ENCODE measurements at places on chromosomes 7 and 10. TPM values are rescaled to one million over a fixed set of nuclear protein-coding genes. Genes with fewer than 3 reads are reported as not detected.

DNA sequence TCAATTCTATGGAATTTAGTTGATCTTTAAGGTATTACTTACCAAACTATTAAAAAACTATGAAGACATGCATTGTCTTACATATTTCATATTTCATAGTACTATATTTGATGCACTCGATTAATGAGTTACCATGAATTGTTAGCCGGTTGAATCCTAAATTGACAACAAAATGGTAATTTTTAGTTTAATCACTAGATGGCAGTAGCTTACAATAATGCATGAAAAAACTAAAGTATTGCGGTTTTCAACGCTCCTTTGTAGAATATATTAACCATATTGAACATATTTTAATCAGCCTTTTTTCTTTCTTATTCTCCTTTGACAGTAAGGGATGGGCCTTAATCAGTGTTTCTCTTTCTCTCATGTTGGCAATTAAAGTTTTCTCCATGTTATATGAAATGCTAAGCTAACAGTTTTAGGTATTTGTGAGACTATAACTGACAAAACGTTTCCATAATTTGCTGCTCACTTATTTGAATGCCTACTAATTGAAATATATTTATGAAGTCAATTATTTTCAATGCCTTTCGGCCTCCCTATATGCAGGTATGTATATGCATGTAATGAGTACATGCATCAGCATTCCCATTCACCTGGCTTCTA, 48.5 kb upstream of the ARL4A start:
- no peak for DNase-seq

- no peak for DNase-seq
Measured at GRCh38 chr10:31263903-31264302, 55.1 kb upstream of the ZEB1 start.

GRCh38 chr10:11064832-11065231, 47.2 kb downstream of the CELF2 start:
- no peak for DNase-seq

DNA sequence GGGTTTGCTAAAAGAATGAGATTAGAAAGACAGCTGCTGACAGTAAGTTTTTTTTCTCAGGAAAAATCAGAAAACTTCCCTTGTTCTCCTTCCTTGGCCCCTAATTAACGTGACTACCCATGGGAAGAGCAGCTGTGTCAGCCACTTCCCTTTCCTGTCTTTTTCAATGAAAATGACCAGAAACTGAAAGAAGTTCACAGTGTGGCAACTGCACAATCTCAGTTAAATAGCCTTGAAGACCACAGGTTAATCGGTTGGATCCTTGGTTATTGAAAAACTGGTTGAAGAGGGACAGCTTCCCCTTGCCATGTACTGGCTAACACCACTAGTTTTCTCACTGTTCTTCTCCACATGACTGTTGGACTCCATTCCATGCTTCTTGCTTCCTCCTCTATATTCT, 148.8 kb upstream of the AGR3 start:
- no peak for DNase-seq

GRCh38 chr10:4285121-4285520, 500.1 kb upstream of the KLF6 start:
- DNase-seq: no peak

DNA sequence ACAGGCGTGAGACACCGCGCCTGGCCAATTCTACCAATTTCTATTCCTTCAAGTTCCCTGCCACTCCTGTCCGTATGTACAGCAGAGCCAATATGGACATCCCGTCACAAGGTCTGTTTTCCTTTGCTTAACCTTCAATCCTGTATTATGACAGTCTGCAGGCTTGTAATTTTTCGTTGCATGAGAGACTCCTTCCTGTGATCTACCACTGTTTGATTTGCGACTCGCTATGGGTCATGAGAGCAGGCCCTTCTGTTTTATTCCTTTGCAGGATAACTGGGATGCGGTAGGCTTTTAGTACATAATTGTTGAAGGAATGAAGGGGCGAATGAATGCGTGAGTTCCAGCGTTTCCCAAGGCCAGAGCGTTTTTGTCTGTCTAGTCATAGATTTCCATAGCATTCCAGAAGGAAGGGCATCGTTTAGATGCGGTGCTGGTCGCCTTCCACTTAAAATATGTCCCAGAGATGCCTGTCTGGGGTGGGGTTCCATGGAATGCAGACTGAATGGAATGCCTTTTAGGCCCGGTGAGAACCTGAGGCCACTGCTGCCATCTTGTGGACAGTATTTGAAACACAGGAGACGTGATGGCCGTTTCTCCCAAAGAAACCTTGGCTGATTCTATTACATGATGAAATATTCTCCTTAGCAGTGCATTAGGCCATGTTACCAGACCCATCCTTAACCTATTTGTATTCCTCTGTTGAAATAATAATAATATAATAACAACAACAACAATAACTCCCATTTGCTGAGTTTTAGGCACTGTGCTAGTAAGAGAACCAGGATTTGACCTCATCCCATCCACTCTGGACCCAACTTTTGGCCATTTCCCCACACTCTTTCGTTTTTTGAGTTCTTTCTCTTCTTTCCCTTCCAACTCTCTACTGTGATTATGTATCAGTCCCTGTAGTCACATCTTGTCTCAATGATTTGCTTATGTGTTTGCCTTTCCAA, 193.2 kb downstream of the MYOF start:
- peak; percentile 79 for DNase-seq

DNA sequence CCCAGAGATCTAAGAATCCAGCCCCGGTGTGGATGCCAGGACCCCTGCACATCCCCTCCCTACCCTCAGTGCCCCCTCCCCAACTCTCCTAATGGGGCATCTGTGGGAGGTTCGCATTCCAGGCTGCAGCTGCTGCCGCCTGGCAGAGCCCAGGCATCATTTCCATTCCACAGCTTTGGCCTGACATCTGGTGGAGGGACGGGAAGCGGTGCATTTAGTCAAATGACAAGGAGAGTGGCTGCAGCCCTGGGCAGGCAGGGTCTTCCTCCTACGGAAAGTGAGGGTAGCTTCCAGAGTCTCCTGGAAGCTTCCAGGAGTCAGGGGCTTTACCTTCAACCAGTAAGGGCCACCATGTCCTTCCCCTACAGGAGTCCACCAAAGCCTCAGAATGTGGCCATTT, 30.8 kb downstream of the PRLHR start:
- no peak for DNase-seq

- DNase-seq: no peak
Measured at GRCh38 chr7:99500637-99501009, 542 bp upstream of the ZNF394 start.

- no peak for DNase-seq
Measured at GRCh38 chr7:18384491-18385143, 110.9 kb upstream of the HDAC9 start.

GRCh38 chr10:89122433-89123051, 84.6 kb downstream of the CH25H start:
- no peak for DNase-seq

DNA sequence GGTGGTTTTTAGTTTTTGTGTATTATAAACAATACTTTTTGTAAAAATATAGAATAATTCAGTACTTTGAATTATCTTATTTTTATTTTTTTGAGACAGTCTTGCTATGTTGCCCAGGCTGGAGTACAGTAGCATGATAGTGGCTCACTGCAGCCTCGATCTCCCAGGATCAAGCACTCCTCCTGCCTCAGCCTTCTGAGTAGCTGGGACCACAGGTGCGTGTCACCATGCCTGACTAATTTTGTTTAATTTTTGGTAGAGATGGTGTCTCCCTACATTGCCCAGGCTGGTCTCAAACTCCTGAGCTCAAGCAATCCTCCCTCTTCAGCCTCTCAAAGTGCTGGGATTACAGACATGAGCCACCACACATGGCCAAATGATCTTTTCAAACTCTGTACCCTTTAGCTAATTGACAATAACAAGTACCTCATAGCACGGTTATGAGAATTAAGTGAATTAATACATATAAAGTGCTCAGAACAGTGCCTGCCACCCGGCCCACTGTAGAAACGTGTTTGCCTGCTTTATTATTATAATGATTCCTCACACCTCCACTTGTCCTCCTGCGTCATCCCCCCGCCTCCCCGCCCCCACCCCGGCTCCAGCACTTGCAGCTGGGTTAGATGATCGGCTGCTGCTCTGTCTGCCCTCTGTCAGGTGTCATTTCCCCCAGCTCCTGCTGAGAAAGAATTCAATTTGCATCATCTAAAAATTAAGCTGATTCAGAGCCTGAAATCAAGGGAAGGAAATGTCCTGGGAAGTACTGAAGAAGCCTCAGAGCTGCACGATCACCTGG, 53.6 kb upstream of the NRF1 start:
- no peak for DNase-seq

DNA sequence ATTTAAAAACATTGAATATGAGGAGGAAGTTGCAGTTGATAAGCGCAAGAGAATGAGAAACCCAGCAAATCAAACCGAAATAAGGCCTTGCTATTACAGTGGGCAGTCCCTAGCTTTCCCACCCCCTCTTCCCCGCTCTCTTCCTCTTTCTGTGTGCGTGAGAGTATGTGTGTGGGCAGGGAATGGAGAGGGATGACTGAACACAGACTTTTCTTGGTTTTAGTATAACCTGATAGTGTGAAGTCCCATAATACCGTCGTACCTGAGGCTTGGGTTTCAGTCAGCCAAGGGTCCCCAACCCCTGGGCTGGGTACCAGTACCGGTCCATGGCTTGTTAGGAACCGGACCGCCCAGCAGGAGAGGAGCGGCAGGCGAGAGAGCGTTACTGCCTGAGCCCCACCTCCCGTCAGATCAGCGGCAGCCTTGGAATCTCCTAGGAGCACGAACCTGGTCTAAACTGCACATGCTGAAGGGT, 255.3 kb downstream of the CELF2 start:
- DNase-seq: no peak

GRCh38 chr10:109966961-109967738, 40.6 kb upstream of the ADD3 start:
- DNase-seq: no peak

GRCh38 chr7:53100091-53100490, 64.7 kb downstream of the POM121L12 start:
- no peak for DNase-seq

- peak; percentile 55 for DNase-seq
Measured at GRCh38 chr10:83917537-83918506, 221.5 kb upstream of the GHITM start.

GRCh38 chr7:75738604-75738974, at the start of gene HIP1:
HIP1 (minus strand) TSS chr7:75738941; CDS start chr7:75738920, 21 bp downstream.
- DNase-seq: no peak

DNA sequence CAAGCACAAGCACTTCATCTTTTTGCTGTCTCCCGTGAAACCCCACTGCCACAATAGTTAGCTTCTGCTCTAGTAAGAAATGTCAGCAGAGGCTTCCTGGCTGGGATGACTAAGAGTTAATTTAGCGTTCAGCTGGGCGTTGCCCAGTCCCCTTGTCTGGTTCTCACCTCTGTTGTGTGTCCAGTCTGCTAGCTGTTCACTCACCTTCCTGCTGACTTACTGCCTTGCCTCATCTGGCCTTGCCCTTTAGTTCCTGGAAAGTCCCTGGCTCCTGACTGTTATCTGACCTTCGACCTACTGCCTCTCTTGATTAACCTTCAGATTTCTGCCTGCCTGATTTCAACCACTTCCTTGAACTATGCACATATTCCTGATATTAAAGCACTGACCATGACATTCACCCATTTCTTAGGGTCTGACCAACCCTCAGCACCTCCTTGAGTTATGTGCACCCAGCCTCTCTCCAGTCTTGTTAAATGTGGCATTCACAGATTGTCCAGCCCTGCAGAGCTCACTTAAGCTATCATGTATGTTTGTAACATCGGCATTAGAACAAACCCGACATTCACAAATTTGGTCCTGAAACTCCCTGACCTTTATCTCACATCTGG, 30.3 kb downstream of the C7orf33 start:
- DNase-seq: no peak

GRCh38 chr10:44567471-44567870, 182.6 kb upstream of the CXCL12 start:
- no peak for DNase-seq

- no peak for DNase-seq
Measured at GRCh38 chr7:133723044-133723443, 404.1 kb upstream of the LRGUK start.

DNA sequence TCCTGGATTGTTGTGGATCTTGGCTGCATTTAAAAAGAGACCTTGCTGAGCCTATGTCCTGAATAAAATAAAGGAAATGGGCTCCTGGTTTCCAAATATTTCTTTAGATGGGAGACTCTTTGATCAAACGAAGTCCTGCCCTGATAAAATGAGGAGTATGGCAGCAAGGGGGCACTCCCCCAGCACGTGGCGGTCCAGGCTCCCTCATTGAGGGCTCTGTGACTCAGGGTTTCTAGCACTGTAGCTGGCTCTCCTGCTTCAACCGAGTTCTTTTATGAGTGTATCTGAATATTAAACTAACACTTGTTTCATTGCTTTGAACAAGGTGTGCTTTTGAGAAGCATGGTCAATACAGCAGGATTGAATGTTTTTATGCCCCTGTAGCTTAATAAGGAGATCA, 114.2 kb downstream of the AVL9 start:
- DNase-seq: no peak

GRCh38 chr10:119341459-119342301, 134.3 kb downstream of the GRK5 start:
- peak; percentile 69 for DNase-seq

GRCh38 chr7:77993838-77994237, 195.3 kb downstream of the PHTF2 start:
- no peak for DNase-seq

- no peak for DNase-seq
Measured at GRCh38 chr10:6719561-6719960, 139.5 kb upstream of the PRKCQ start.

DNA sequence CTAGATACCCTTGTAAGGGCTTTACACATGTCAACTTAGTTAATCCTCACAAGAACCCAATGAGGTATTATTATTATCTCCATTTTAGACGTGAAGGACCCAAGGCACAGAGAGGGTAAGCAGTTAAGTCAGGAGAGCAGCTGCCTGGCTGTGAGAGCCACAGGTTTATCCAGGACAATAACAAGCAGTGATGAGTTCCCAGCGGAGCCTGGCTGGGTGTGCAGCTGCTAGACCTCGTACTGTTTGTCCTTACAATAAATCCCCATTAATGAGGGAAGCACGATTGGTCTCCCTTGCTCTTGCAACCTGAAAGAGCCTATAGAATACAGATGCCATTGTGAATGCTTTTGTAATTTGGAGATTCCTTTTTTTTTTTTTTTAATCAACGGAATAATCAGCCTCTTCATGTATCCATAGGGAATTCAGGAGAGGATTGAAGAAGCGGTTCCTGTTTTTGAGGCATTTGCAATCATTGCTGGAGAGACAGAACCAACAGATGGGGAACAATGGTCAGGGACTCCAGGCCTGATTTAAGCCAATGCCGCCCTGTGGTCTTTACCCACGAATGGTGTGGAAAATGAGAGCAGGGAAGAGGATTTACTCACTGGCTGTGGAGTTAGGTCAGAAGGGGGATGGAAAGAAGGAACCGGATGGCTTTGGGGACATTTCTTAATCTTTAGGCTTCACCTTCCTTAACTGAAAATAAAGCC, 12.3 kb upstream of the ASB4 start:
- no peak for DNase-seq

GRCh38 chr10:123642293-123642692, 23.9 kb upstream of the GPR26 start:
- DNase-seq: peak; percentile 25

Gene LDB3
- 15.9 TPM for total RNA-seq

Gene ASIC3
- total RNA-seq: 0.34 TPM

Gene CLRN3
- total RNA-seq: not detected

Gene ABCB4
- total RNA-seq: 4.0 TPM

Gene NXPH1
- not detected for total RNA-seq

Gene SPDYE11
- not detected for total RNA-seq

Gene CAMK2B
- not detected for total RNA-seq

Gene LFNG
- 22.5 TPM for total RNA-seq

Gene SLC25A28
- total RNA-seq: 54.2 TPM

Gene GPAM
- 12.7 TPM for total RNA-seq

Gene CLCN1
- total RNA-seq: 0.31 TPM

Gene DNAH11
- 0.94 TPM for total RNA-seq

Gene SPOCK2
- total RNA-seq: 7.4 TPM

Gene OR9A4
- not detected for total RNA-seq

Gene LRRC17
- 5.2 TPM for total RNA-seq

Gene IL15RA
- total RNA-seq: 13.5 TPM

Measured in ureter (tissue), 1 donor.